Activated T-helper 2 cell treated with anti-CD3 and anti-CD28 coated beads, Interferon-gamma antibody, Interleukin-2, Interleukin-4, amounts not matched to agents 10 μg/mL and 5 μg/mL and 100 μg/mL, durations not matched to agents 14 hours and 24 hours and 36 hours (primary cell): ENCODE measurements at places on chromosomes 2 and 18. TPM values are rescaled to one million over a fixed set of nuclear protein-coding genes. Genes with fewer than 3 reads are reported as not detected.

Gene CCDC74A
- total RNA-seq: 2.8 and 3.3 TPM in 2 replicates

Gene ARHGAP15
- 54.1 and 58.3 TPM in 2 replicates for total RNA-seq

GRCh38 chr2:56369316-56369715 lies 185.5 kb downstream of the CCDC85A start:
- no peak for DNase-seq

Gene C1QL2
- total RNA-seq: not detected in 2 replicates

GRCh38 chr2:160229591-160229990 lies 29.5 kb upstream of the ITGB6 start:
- no peak for DNase-seq

- peak; percentile 30 for DNase-seq
These were observed at the start of gene LGALSL for GRCh38 chr2:64453770-64454385. Gene LGALSL (plus strand): TSS chr2:64454162. CDS start chr2:64454546, 384 bp downstream.

Gene MBP
- total RNA-seq: 53.7 and 54.3 TPM in 2 replicates

GRCh38 chr2:210961249-210961648 lies 404.9 kb downstream of the CPS1 start:
- no peak for DNase-seq

DNA sequence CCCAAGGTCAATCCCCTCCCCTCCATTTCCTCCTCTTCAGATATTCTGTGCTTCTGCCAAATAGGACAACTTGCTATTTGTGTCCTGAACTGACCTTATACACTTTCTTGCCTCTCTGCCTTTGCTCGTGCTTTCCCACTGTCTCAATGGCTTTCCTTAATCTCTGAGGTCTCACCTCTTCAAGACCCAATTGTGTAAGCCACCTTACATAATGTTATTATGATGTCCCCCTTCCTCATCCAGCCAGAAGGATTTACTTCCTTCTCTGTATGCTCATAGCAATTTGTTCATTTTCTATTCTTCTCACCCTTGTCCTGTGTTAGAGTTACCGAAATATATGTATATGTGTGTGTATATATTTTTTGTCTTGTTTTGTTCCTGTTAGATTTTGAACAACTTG lies 26.9 kb upstream of the DARS1 start:
- no peak for DNase-seq

Gene RAX
- total RNA-seq: 0.32 TPM in 1 of 2 replicates, not detected in the other

- no peak for DNase-seq
These were observed 271.5 kb upstream of the EPAS1 start for GRCh38 chr2:46025676-46026075.

- DNase-seq: no peak
These were observed 55.6 kb upstream of the MYCN start for GRCh38 chr2:15884790-15885189.
